Kasumi-1 (cell line): ENCODE measurements at places on chromosomes 13 and 19.

- DNase-seq = no peak
These were observed 738 bp downstream of the DMWD start for GRCh38 chr19:45791744-45792469.

GRCh38 chr13:44054525-44054924 is 174.8 kb downstream of the LACC1 start:
- DNase-seq = no peak

- no peak for DNase-seq
These were observed 66.2 kb downstream of the DPY19L3 start for GRCh38 chr19:32471811-32472210.

- DNase-seq = no peak
These were observed 3.9 kb upstream of the NCCRP1 start for GRCh38 chr19:39192846-39193245.

- DNase-seq = no peak
These were observed 20.3 kb downstream of the LNX2 start for GRCh38 chr13:27599845-27600553.

DNA sequence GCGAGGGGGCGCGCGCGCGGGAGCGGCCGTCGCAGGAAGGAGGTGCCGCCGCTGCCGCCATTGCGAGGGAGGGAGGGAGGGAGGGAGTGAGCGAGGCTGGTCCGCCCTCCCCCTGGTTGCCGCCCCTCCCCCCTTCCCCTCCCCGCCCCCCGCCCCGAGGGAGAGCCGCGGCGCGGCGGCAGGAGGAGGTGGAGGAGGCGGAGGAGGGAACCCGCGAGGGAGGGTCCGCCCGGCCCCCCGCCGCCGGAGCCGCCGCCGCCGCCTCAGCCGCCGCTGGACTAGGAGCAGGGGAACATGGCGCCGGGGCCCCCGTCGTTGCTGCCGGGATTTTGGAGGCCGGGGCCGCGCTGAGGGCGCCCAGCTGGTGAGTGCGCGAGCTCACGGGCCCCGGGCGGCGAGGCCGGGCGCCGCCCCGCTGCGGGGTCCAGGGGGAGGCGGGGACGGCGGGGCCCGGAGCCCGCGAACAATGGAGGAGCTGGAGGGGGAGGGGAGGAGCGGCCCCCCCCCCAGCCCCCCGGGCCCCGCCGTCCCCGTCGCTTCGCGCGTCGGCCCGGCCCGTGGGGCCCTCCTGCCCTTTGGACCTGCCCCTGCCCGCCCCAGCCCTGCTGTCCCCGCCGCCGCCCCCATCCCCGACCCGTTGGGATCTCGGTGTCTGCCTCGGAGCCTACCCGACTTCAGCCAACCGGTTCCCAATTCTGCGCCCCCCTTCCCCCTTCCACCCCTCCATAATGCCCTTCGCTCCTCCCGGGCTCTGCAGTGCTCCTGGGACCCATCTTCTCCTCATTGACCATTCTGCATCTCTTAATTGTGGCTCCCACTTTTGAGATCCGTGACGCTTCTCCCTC is at the start of gene ARHGAP35:
TSS of gene ARHGAP35 (plus strand) at position 152 of the 845 bp plus-strand sequence. CDS start 57,679 bp downstream, outside the sequence.
- peak; percentile 48 for DNase-seq

- DNase-seq = no peak
These were observed 60.2 kb downstream of the ITGBL1 start for GRCh38 chr13:101512650-101513049.

DNA sequence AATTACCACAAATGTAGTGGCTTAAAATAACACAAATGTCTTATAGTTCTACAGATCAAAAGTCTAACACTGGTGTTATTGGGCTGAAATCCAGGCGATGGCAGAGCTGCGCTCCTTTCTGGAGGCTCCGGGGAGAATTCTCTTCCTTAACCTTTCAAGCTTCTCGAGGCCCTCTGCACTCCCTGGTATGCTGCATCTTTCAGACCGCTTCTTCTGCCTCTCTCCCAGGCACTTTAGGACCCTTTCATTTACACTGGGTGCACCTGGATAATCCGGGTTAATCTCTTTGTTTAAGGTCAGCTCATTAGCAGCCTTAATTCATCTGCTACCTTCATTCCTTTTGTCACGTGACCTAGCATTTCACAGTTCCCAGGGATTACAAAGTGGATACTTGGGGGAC is 211.3 kb upstream of the RFC3 start:
- no peak for DNase-seq

GRCh38 chr19:32652894-32653598 is 21.9 kb downstream of the ANKRD27 start:
- DNase-seq = no peak

- no peak for DNase-seq
These were observed 18.7 kb downstream of the EFNA2 start for GRCh38 chr19:1304197-1304924.

- DNase-seq = peak; percentile 64
These were observed 622 bp upstream of the FXYD5 start for GRCh38 chr19:35153701-35154524.

GRCh38 chr19:3123088-3123721 is 12.6 kb upstream of the GNA15 start:
- no peak for DNase-seq

DNA sequence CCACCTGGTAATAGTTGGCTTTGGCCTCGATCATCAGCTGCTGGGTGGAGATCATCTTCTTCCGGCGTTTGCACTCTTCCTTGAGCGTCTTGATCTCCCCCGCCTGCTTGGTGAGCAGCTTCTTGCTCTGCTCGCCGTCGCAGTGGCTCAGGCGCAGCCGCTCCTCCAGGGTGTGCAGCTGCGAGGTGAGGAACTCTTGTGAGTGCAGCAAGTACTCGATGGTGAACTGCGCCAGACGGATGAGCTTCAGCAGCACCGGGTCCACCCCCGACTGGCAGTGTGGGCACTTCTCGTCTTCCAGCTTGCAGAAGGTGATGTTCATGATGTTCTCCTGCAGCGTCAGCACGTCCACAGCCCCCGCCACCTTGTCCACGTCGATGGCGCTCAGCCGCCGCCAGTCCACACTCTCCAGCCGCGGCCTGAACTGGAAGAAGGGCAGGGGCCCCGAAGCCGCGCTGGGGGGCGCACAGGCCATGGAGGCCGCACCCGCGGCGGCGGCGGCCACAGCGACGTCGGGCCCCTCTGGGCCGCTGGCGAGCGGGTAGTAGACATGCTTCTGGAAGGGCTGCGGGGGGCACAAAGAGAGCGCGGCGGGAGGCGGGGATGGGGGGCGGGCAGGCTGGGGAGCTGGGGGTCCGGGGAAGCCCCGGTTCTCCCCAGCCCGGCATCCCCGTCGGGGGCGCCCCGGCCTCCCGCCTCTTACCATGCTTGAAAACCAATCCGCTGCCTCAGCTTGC is 3.0 kb downstream of the DZIP1 start:
- no peak for DNase-seq

- DNase-seq = no peak
These were observed 7.1 kb downstream of the EEF2 start for GRCh38 chr19:3978145-3978544.

GRCh38 chr13:89076622-89077021 is 1405.5 kb downstream of the SLITRK5 start:
- no peak for DNase-seq

GRCh38 chr19:45769821-45770191 is 754 bp upstream of the SIX5 start:
- DNase-seq = no peak

GRCh38 chr19:7844951-7845350 is 14.9 kb downstream of the EVI5L start:
- no peak for DNase-seq

- peak; percentile 80 for DNase-seq
These were observed 13.2 kb upstream of the LATS2 start for GRCh38 chr13:21074546-21074945.

GRCh38 chr13:71663431-71663830 is 203.6 kb downstream of the DACH1 start:
- DNase-seq = no peak

DNA sequence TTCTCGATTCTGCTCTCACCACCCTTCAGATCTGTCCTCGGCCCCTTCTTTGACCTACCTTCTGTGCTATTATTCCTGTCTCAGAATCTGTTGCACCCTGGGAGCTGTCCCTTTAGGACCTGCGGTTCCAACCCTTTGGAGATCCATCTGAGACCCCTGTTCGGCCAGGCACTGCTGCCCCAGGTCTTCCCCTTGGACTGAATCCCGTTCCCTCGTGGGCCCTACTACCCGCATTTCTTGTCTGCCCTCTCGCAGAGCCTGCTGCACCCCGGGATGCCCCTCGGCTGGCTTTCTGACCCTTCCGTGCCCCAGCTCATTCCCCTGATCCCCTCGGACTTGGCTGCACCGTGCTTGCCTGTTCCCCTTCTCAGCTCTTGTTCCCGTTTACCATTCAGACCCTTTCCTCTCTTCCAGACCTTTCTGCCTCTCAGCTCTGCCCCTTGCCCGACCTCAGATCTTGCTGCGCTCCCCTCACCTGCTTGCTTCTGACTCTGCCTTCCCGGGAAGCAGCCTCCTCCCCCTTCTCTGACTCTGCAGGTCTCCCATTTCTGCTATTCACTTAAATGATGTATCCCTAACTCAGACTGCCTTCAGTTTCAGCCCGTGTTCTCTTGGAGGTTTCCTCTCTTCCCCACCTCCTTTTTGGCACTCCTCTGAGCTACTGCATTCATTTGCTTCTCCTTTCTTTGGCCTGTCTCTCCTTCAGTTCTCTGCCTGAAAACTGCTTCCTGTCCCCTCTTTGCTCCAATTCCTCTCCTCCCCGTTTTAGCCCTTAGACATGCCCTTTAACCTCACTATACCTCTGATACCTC is 1.1 kb downstream of the ARHGAP35 start:
- peak; percentile 35 for DNase-seq

DNA sequence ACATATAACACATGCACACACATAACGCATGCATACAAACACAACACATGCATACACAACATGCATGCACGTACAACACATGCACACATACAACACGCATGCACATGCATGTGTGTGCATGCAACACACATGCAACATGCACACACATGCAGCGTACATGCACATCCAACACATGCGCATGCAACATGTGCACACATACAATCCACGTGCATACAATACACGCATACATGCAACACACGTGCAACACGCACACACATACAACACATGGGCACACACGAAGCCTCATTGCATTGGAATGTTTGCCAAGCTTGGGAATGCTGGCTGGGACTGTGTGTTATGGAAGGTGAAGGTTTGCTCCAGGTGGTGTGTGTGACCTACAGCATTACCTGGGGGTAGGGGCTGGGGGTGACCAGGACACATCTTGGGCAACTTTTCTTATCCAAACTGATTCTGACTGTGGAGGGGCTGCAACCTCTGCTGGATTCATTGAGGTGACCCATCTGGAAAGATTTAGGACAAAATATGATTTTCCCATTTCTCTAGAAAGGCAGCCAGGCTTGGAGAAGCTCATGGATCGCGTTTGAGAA is 58.9 kb downstream of the SPACA7 start:
- no peak for DNase-seq

DNA sequence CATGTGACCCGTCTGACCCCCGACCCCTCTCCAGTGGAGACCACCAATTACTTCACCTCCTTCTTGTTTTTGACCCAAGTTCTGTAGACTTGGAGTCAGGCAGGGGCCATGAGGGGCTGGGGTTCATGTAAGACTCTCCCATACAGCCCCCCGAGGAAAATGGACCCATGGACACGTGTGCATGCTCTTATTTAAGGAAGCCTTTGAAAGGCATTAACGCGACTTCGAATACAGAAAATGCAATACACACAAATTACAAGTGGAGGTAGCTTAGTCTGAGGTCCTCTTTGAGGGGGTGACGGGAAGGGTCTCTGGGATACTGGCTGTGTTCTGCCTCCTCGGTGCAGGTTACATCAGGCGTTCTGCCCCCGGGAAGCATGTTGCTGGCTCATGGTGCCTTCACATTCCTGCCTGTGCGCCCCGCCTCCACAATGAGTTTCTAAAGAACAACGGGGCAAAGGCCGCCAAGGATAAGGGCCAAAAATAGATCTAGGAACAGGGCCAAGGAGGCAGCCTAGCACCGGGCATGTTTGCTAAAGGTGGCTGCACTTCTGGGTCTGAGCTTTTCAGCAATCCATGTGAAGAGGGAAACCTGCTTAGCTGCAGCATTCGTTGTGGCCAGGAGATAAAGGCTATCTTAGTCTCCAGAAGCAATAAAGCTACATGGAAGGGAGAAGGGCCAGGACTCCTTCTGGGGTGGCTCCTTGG is 54.5 kb downstream of the RAB20 start:
- DNase-seq = no peak

GRCh38 chr13:59706101-59706976 is 457.4 kb downstream of the DIAPH3 start:
- no peak for DNase-seq

DNA sequence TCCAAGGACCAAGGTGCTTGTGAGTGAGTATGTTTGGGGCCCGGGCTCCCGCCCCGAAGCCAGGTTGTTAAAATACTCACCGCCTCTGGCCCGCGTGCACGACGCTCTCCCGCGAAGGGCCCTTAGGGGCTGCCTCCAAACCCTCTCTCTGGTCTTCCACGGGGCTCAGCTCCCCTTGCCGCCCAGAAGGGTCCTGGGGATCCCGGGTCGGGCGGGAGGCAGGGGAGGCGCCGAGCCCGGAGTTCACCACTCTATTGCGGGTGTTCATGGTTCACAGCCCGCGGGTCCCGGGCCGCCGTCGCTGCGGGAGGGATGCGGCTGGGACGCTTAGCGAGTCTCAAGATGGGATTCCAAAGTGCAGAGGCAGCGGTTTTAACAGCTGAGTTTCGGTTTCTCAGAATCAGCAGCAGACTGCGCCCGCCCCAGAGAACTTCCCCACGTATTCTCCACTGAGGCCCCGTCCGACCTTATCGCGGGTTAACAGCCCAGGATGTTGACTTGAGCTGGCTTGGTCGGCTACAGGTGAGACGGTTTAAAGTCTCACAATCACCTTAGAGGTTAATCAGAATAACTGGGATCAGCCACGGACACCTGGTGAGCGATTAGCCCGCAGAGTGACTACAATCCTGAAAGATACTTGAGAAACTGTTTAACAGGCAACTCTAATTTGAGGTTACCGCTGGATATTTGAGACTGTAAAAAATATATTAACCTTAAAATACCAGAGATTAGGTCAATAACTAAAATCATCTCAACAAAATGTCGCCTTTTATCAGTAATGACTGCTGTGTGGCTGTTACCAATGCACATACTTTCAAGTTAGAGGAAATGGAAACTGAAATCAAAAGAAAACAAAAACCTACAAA is at the start of gene EPSTI1:
TSS of gene EPSTI1 (minus strand) at position 344 of the 866 bp plus-strand sequence. CDS start at position 268, 76 bp downstream.
- DNase-seq = peak; percentile 20

DNA sequence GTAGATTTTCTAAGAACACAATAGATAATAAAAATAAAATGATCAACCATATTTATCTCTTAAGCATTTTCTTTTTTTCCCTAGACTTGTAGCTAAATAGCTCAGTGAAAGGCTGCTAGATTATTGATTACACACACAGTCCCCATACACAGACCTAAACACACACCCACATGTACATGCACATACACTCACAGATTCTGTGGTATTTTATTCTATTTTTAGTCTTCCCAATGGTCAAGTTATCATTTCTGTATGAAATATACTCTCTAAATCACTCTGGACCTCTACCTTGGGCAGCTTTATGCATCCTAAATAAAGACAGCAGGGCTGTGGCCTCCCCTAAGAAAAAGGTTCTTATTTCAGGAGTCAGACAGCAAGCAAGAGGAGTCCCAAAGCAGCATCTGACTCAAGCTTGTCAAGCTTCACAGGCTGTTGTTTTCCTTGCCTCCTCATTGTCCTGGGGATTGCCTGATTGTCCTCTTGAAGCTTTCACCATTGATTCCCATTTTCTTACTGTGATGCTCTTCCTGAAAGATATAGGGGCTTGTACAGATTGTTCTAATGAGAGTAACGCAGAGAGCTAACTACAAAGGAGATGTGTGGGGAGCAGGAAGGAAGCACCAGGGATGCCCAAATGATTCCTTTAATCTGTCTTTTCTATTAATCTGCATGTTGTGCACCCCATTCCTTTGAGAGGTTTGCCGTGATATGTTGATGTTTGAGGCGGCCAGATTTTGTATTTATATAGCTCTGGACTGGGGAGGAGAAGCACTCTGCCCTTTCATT is 986.5 kb downstream of the PCDH17 start:
- DNase-seq = no peak

- DNase-seq = no peak
These were observed 1.2 kb downstream of the RAB11B start for GRCh38 chr19:8391198-8392016.
